ENCODE measurements at places on chromosomes 3 and 15.
A peak's percentile ranks its signal among the peaks of the same experiment; 100 is the strongest.

GRCh38 chr15:50190166-50190570 lies 8.2 kb downstream of the SLC27A2 start:
- no peaks in the 10 kb centered on the region for H3K27me3 ChIP-seq
- H3K27ac ChIP-seq = no peak overlapping the region
- H3K4me1 ChIP-seq = no peaks in the 10 kb centered on the region
- no peaks in the 10 kb centered on the region for H3K36me3 ChIP-seq
- DNase-seq = no peak

GRCh38 chr3:124442463-124442862 lies 287.8 kb upstream of the UMPS start:
- H3K36me3 ChIP-seq = peaks cover 9% of the 10 kb centered on the region
- no peak overlapping the region for H3K27ac ChIP-seq
- H3K4me3 ChIP-seq = no peak overlapping the region

- no peak overlapping the region for H3K4me3 ChIP-seq
- H3K4me1 ChIP-seq = no peaks in the 10 kb centered on the region
- H3K36me3 ChIP-seq = no peaks in the 10 kb centered on the region
- H3K27me3 ChIP-seq = no peaks in the 10 kb centered on the region
- DNase-seq = no peak
- H3K27ac ChIP-seq = no peak overlapping the region
These were observed 80.1 kb downstream of the DNAH12 start for GRCh38 chr3:57464011-57464410.

DNA sequence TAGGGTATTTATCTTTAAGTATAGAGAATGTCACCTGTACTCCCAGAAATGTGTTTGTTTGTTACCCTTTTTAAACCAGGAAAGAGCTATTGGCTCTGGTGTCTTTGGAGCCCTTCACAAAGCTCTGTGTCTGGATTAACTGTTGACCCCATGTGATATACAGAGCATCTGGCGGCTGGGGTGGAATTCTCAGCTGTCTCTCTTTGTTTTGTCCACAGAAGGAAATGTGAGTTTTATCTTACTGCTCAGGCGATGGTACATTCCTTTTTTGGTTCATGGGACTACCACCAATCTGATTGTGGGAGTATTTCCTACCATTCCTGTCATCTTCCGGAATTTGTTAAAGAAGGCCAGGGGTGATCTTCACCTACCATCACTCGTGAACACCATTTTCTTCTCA lies 120.3 kb downstream of the AKAP13 start:
- H3K4me1 ChIP-seq = peaks cover 47% of the 10 kb centered on the region
- H3K27me3 ChIP-seq = no peaks in the 10 kb centered on the region
- no peak for DNase-seq
- peak overlapping the region; percentile 15 for H3K27ac ChIP-seq
- no peaks in the 10 kb centered on the region for H3K36me3 ChIP-seq

- H3K36me3 ChIP-seq = no peaks in the 10 kb centered on the region
- no peak overlapping the region for H3K27ac ChIP-seq
- H3K27me3 ChIP-seq = no peaks in the 10 kb centered on the region
- peaks cover 27% of the 10 kb centered on the region for H3K4me1 ChIP-seq
- no peak for DNase-seq
- no peak overlapping the region for H3K4me3 ChIP-seq
These were observed 161.6 kb downstream of the TCF12 start for GRCh38 chr15:57079931-57080620.

DNA sequence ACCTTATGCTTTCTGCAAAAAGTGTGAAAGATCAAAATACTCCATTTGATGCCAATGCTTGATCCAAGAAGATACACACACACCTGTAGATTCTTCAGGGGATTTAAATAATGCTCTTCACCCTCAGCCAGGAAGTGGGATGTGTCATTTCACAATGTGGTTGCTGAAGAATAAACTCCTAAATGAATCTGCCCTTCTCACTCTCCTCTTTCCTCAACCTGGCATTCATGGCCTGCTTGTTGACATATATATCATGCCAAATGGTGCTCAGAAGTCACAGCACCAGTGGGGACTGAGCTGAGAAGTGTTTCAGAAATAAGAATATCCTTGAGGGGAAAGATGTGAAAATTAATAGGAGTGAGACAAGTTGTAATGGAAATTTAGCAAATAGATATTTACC lies 146.6 kb upstream of the ARHGEF26 start:
- no peak overlapping the region for H3K27ac ChIP-seq
- no peaks in the 10 kb centered on the region for H3K27me3 ChIP-seq
- no peaks in the 10 kb centered on the region for H3K36me3 ChIP-seq

GRCh38 chr3:4503050-4503449 lies 9.9 kb downstream of the ITPR1 start:
- H3K36me3 ChIP-seq = peaks cover 21% of the 10 kb centered on the region
- DNase-seq = no peak
- no peaks in the 10 kb centered on the region for H3K27me3 ChIP-seq
- peaks cover 15% of the 10 kb centered on the region for H3K4me1 ChIP-seq
- H3K4me3 ChIP-seq = no peak overlapping the region
- peak overlapping the region; percentile 65 for H3K27ac ChIP-seq

- no peak for DNase-seq
- no peaks in the 10 kb centered on the region for H3K4me1 ChIP-seq
- H3K36me3 ChIP-seq = peaks cover 100% of the 10 kb centered on the region
- H3K27me3 ChIP-seq = no peaks in the 10 kb centered on the region
- no peak overlapping the region for H3K27ac ChIP-seq
These were observed 11.2 kb downstream of the UBL7 start for GRCh38 chr15:74449643-74450205.

DNA sequence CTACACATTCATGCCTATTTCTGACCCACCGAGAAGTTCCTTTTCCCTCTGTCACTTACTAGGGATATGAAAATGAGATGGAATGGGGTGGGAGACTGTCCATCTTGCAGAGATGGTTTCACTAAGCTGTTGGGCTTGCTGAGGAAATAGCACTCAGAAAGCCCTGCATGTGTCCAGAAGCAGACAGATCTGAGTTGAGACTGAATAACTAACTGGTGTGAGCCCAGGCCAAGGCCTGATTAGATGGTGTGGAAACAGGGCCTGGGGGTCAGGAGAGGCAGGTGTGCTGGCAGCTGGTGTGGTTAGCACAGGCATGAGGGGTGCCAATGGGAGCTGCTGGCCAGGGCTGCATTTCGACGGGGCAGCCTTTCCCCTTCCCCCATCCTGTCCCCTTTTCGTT lies 72.1 kb downstream of the CLSTN2 start:
- H3K4me3 ChIP-seq = no peak overlapping the region
- no peaks in the 10 kb centered on the region for H3K4me1 ChIP-seq
- no peak overlapping the region for H3K27ac ChIP-seq
- no peaks in the 10 kb centered on the region for H3K27me3 ChIP-seq

DNA sequence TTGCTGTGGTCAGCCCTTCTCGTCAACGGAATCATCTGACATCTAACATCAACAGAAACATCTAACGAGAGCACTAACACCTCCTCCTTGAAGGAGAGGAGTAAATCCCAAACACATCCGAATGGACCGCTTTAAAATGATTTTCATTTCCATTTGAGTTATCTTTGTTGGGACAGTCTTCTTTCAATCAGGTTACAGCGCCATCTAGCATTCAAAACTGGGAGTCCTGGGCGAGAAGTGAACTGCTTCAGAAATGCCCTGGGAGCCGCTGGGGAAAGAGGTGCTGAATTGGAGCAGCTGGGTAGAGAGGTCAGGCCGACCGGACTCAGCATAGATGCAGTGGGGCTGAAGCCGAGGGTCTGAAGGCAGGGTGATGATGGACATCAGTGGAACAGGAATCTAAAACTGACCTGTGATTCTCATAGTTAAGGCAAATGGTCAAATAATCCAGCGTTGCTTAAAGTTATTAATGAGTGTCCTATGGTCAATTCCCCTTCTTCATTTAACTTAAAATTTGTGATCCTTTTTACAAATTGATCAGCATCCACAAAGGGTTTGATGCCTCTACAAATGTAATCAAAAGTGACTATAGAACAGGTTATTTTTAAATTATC lies 170.0 kb upstream of the NDN start:
- no peak overlapping the region for H3K27ac ChIP-seq
- DNase-seq = peak; percentile 48
- no peaks in the 10 kb centered on the region for H3K36me3 ChIP-seq
- H3K27me3 ChIP-seq = peaks cover 11% of the 10 kb centered on the region
- no peaks in the 10 kb centered on the region for H3K4me1 ChIP-seq
- no peak overlapping the region for H3K4me3 ChIP-seq

DNA sequence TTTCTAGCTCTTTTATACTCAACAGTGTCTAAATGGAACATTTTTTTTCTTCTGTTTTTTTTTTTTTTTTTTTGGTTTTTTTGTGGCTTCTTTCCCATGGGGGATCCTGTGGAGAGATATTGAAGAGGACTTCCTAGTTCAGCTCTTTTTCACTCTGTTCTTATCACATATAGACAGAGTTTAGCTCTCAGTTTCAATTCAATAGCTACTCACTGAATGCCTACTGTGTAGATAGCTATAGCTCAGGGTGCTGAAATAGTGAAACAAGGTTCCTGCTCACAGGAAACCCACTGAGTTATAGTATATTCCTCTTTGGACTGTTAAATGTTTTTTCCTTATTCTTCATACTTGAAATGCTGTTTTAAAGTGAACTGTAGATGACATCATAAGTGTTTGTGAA lies 918.8 kb downstream of the CADM2 start:
- H3K27ac ChIP-seq = no peak overlapping the region
- no peaks in the 10 kb centered on the region for H3K36me3 ChIP-seq
- no peaks in the 10 kb centered on the region for H3K27me3 ChIP-seq
- no peak for DNase-seq
- H3K4me3 ChIP-seq = no peak overlapping the region

GRCh38 chr3:25103391-25103790 lies 324.7 kb upstream of the RARB start:
- H3K36me3 ChIP-seq = no peaks in the 10 kb centered on the region
- H3K4me1 ChIP-seq = no peaks in the 10 kb centered on the region
- H3K27me3 ChIP-seq = no peaks in the 10 kb centered on the region
- no peak for DNase-seq

DNA sequence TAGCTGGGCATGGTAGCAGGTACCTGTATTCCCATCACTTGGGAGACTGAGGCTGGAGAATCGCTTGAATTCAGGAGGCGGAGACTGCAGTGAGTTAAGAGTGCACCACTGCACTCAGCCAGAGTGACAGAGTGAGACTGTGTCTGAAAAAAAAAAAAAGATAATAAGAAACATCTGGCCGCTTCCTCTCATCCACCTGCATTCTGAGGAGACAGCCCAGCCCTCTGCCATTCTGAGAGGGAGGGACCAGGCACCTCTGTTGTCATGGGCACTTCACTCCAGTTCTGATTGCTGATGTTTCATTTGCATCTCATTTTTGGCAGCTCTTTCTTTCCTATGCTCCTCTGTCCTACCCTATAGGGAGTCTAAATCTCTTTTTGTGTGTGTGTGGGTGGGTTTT lies 36.4 kb upstream of the GSK3B start:
- H3K27me3 ChIP-seq = no peaks in the 10 kb centered on the region
- H3K4me3 ChIP-seq = no peak overlapping the region
- H3K4me1 ChIP-seq = no peaks in the 10 kb centered on the region
- no peaks in the 10 kb centered on the region for H3K36me3 ChIP-seq
- no peak overlapping the region for H3K27ac ChIP-seq
- DNase-seq = no peak

GRCh38 chr15:75164625-75165350 lies 36.9 kb upstream of the C15orf39 start:
- no peaks in the 10 kb centered on the region for H3K36me3 ChIP-seq
- DNase-seq = no peak
- H3K27me3 ChIP-seq = no peaks in the 10 kb centered on the region
- H3K4me3 ChIP-seq = no peak overlapping the region
- H3K27ac ChIP-seq = no peak overlapping the region

DNA sequence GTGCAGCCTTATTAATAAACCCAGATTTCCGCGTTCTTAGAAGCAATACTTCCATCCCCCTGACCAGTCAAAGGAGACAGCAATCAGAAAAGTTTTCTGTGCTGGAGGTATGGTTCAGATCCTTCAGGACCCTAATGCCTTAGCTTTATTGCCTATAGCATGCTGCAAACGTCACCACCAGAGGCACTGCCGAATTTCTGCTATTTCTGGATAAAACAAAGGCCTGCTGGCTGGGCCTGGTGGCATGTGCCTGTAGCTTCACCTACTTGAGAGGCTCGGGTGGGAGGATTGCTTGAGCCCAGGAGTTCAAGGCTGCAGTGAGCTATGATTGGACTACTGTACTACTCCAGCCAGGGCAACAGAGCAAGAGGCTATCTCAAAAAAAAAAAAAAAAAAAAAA lies 407.2 kb downstream of the FOXP1 start:
- peaks cover 16% of the 10 kb centered on the region for H3K4me1 ChIP-seq
- no peak overlapping the region for H3K27ac ChIP-seq
- H3K27me3 ChIP-seq = no peaks in the 10 kb centered on the region
- no peak overlapping the region for H3K4me3 ChIP-seq
- no peak for DNase-seq

DNA sequence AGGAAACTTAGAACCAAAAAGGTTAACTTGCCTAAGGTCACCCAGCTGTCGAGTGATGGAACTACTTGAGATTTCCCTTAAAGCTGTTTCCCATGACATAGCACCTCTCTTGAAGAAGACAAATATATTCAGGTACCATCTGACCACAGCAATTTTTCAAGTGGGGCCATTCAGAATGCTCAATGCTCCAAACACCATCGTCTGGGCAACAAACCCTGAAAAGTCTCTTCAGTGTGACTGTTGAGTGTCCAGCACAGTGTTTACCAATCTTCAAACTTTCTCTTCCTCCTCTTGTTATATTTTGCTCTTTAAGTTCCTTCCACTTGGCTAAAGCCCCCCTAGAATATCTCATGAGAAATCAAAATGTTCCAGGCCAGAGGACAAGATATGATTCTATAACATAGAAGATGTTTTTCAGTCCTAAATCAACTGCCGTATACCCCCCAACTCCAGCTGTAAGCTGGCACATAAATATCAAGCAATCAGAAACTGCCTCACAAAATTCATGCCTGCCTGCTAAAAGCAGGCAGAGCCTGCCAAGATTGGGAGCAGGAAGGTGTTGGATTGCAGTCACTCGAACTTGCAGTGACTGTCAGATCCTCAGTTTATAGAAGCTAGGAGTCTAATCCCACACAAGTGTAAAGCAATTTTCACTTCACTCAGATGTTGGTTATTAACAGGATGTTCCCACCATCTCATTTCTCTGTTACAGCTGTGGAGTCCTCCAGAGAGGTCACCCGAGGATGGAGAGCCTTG lies 230.5 kb upstream of the MRPL3 start:
- no peaks in the 10 kb centered on the region for H3K27me3 ChIP-seq
- H3K4me1 ChIP-seq = no peaks in the 10 kb centered on the region
- no peak overlapping the region for H3K27ac ChIP-seq
- no peaks in the 10 kb centered on the region for H3K36me3 ChIP-seq
- no peak for DNase-seq
- no peak overlapping the region for H3K4me3 ChIP-seq

DNA sequence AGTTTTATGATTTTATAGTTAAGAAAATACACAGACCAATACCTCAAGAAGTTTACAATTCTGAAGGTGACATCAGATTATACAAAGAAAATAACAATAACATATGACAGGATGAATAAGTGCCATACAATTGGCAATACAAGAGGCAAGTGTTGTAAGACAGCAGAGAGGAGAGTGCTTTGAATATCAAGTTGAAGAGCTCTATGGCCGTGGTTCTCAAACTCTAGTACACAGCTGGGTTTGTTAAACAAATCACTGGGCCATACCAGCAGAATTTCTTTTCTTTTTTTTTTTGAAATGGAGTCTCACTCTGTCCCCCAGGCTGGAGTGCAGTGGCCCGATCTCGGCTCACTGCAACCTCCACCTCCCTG lies 167.1 kb upstream of the NECTIN3 start:
- H3K27ac ChIP-seq = no peak overlapping the region
- H3K27me3 ChIP-seq = no peaks in the 10 kb centered on the region
- no peak for DNase-seq
- no peaks in the 10 kb centered on the region for H3K36me3 ChIP-seq
- H3K4me3 ChIP-seq = no peak overlapping the region

Data from lower lobe of right lung (tissue), 2 donors.